ENCODE measurements at places on chromosomes 3 and 15.

- no peak for DNase-seq
Observed at GRCh38 chr3:148062590-148062989, 635.1 kb upstream of the AGTR1 start.

- DNase-seq: no peak
Observed at GRCh38 chr15:50256188-50257041, 9.1 kb downstream of the HDC start.

- DNase-seq: no peak
Observed at GRCh38 chr3:45994419-45995235, 997 bp downstream of the FYCO1 start.

DNA sequence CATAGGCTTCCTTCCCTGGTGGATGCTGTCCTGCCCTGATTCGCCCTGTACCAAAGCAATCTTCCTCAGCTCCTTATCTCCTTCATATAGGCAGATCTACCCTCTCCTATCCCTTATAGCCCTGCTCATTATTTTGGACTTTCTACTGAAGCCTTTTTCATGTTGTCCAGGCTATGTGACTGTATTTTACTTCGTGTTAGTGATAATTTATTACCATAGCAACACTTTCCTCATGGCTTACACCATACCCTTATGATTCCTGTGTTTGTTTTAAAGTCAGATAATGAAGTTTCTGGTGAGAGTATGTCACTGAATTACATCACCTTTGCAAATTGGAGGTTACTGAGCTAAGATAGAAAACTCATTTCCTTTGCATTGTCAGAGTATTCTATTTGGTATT is 352.6 kb downstream of the NLGN1 start:
- DNase-seq: no peak

DNA sequence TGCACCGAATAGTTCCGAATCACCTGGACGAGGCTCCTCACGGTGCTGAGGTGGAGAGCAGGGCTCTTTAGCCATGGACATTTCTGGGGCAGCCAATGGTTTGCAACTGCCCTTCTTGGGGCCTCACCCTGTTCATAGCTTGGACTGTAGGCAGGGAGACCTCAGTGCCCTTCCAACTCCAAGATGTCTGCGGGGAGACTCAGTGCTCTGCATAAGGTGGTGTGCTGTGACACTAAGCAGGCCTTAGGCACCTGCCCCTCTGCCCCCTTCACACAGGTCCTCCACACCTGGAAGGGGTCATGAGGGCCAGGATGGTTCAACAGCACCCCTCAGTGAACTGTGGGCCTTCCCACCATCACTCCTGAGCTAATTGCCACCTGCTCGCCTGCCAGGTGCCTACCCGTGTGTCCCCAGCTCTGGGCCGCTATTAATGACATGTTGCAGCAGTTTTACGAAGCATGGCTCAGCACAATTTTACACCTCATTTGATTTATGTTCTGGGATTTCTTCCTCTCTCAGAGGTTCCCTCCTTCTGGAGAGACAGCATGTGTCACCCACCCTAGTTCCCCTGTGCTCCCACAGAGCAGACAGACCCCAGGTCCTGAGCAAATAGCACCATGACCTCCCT is 101.2 kb upstream of the SMAD3 start:
- no peak for DNase-seq

- DNase-seq: no peak
Observed at GRCh38 chr15:63044645-63045464, 2.3 kb downstream of the TPM1 start.

GRCh38 chr3:53357458-53357857 is 10.1 kb upstream of the DCP1A start:
- no peak for DNase-seq

DNA sequence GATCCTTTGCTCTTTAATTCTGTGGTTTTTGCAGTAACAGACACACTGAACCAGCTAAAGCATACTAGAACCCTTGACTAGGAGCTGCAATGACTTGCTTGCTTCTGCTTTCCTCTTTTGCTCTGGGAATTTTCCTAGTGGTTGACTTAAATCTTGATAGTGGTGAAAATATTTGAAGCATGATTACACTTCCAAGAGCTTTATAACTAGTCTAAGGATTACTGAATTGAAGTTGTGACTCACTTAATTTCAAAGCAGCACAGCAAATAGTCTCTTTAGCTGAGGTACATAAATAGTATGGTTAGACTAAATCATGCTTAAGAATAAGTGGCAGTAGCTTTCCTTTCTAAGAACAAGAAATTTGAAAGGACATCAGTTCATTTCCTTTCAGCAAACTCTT is 513.5 kb upstream of the GBE1 start:
- DNase-seq: no peak

GRCh38 chr3:69531576-69532546 is 146.0 kb upstream of the FRMD4B start:
- no peak for DNase-seq

GRCh38 chr15:57591237-57591821 is 375 bp upstream of the MYZAP start:
- DNase-seq: no peak

- no peak for DNase-seq
Observed at GRCh38 chr3:40299721-40300335, 9.7 kb upstream of the EIF1B start.

GRCh38 chr3:46509661-46510187 is 11.9 kb downstream of the RTP3 start:
- DNase-seq: no peak

DNA sequence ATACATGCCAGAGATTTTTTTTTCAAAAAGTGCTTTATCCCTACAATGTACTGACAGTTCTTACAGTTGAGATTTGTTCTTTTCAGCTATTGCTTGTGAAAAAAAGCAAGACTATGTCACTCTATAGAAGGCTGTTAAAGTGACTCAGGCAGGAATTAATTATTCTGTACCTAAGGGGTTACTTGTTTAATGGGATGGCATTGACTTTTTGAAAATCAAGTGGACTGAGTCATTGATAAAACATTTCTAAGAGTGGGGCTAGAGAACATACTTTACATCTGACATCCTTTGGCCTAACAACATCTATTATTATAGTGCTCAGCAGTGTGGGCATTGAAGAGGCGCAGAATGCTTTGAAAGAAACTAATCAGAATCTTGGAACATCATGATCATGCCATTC is 34.3 kb downstream of the INTS14 start:
- no peak for DNase-seq

- no peak for DNase-seq
Observed at GRCh38 chr3:177318559-177318958, 121.3 kb upstream of the TBL1XR1 start.
